ENCODE measurements at places on chromosomes 16 and 17.
A peak's percentile ranks its signal among the peaks of the same experiment; 100 is the strongest.

GRCh38 chr17:60167065-60167741 lies 17.4 kb downstream of the CA4 start:
- no peak for DNase-seq

DNA sequence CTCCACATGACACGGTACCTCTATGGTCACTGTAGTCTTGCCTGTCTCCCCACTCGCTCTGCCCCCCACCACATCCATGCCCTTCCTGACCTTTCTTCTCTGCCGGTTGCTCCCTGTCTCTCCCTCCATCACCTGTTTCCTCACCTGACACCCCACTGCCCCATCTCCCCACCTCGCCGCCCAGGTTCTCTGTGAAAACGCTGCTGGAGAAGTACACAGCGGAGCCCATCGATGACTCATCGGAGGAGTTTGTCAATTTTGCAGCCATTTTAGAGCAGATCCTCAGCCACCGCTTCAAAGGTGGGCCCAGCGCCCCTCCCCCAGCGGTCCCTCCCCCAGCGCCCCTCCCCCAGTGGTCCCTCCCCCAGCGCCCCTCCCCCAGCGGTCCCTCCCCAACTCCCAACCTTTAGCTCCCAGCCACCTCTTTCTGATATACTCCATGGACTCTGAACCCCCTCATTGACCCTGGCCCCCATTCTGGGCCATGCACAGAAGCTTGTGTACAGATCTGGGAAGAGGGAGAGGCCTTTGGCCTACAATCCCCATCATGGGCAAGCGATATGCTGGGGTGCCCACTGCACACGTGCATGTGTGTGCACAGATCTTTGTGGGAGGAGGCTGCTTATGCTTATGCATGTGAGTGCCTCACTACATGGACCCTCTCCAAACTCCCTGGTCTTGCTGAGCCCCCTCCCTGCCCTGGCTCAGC lies 4.1 kb downstream of the RUNDC3A start:
- no peak for DNase-seq

DNA sequence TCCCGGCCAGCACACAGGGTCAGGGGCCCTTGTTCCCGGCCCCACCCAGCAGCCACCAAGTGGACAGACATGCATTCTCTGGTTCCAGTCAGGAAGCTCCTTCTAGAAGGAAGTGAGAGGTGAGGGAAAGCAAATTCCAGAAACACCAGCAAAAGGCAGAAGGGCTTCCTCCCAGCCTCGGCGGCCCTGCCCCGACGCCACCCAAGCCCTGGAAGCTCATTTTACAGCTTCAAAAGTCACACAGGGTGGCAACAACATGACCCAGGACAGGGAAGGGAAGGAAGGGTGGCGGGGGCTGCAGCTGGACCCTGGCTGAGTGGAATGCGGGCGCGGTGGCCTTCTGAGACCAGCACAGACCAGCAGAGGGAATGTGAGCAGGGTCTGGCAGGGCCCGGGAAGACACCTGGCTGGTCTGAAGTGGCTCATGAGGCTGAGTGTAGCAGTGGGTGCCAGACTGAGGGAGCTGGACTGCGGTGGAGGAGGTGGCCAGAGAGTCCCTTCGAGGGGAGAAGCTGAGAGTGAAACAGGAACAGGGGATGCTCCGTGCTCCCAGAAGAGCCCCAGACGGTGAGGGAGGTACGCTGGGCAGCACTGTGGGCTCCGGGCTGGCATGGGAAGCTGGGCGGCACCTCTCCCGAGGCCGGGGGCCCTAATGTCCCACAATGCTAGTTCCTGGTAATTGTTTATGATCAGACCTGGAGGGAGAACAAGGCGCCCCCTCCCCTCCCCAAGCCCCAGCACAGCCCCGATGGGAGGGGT lies 1.9 kb upstream of the UNC13D start:
- DNase-seq, result no peak

DNA sequence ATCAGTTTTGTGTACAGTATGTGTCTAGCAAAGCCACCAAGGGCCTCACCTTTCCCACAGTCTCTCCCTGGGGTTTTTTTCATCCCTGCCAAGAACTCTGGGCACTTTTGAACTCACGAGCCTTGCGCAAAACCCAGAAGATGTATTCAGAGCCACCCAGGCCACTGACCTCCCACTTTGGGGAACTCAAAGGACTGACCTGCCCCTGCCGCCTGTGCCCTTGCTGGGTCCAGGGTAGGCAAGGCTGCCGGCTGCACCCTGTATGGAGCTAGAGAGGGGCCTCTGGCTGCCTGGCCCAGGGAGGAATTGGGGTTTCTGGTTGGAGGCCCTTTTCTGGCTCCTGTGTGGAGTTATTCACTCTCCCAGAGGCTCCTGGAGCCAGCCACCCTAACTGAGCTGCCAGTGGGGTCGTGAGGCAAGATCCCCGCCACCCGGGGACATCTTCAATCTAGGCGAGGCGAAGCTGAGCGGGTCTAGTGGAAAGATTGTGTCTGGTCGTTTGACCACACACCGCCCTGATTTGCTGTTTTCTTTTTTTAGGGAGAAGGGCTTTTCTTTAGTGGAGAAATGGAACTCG lies 1.9 kb downstream of the CDK5R1 start:
- DNase-seq, result no peak

- peak; percentile 62 for DNase-seq
These were observed 30.1 kb downstream of the GNGT2 start for GRCh38 chr17:49180303-49180702.

DNA sequence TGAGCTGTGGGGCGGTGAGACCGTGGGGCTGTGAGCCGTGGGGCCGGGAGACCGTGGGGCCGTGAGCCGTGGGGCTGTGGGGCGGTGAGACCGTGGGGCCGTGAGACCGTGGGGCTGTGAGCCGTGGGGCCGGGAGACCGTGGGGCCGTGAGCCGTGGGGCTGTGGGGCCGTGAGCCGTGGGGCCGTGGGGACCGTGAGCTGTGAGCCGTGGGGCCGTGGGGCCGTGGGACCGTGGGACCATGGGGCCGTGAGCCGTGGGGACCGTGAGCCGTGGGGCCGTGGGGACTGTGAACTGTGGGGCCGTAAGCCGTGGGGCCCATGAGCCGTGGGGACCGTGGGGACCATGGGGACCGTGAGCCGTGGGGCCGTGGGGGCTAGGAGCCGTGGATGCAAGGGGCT lies 24.6 kb upstream of the PVALEF start:
- no peak for DNase-seq

DNA sequence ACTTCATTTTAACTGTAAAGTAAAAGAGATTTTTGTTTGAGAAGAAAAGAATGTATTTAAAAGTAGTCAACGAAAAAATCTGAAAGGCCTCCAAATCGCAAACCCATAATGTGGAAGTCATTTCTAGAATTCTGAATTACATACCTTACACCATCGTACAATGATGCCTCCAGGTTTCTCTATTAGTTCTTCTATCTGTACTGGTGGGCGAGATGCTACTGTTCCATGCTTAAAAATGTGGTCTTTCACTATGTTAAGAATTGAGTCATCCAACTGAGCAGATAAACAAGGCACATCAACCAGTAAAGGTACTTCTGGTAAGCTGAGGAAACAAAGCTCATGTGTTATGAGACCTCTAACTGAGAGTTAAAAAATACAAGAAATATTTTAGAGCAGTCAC lies 28.5 kb downstream of the CRLF3 start:
- no peak for DNase-seq

GRCh38 chr16:78535098-78535497 lies 435.6 kb downstream of the WWOX start:
- no peak for DNase-seq

GRCh38 chr17:1217089-1217385 lies 37.3 kb upstream of the ABR start:
- DNase-seq, result no peak

DNA sequence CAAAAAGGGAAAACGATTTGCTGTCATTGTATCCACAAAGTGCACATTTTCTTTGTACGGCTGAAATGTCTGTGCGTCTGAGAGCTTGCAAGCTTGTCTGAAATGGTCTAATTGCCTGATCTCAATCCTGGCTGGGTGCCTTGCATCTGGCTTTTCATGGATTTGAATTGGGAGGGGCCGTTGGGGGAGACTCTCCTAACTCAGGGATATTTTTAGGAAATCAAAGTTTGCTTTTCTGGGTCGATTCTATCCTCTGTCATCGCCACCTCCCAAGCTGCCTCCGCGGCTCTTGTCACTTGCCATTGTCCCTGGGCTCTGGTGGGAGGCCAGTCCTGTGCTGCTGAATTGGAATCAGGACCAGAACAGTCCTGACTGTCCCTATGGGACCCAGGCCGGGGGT lies 33.3 kb upstream of the MGAT5B start:
- DNase-seq, result no peak

GRCh38 chr16:52964290-52964689 lies 88.4 kb downstream of the CHD9NB start:
- no peak for DNase-seq

- DNase-seq, result no peak
These were observed 350.8 kb upstream of the C16orf82 start for GRCh38 chr16:26715969-26716368.

DNA sequence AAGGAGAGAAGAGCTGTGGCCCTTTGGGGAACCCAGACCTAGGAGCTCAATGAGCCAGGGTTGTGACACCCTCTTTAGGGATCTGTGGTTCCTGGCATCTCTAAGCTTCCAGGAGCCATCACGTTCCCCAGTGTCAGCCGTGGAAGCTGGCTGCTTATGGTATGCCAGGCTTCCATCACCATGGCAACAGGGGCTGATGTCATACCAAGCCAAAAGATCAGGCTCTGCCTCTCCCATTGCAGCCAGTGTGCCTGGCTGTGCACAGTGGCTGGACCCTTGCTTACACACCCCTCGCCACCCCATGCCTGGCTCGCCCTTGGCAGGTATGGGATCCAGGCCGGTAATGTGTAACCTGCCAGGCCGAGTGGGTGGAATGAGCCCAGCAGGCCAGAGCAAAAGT lies 91.1 kb downstream of the SSH2 start:
- no peak for DNase-seq

DNA sequence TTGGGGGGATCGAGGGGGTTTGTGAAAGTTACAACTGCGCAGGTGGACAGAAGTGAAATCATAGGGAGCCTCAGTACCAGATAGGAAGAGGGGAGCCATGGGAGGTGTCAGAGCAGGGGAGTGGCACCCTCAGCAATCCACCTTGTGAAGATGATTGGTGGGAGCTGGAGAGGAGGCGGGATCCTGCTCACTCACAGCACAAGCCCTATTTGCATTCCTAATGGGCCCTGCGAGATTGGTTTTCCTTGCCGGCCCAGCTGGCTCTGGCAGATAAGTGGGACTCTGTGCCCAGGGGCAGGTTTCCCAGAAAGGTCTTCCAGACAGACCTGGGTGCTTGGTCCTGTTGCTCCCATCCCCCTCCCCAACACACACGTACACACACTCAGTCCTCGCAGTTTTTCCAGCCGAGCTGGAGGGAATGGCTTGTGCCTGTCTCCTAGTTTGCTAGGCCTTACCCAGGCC lies 9.4 kb downstream of the WNT3 start:
- no peak for DNase-seq

- no peak for DNase-seq
These were observed 1.1 kb upstream of the TRPV3 start for GRCh38 chr17:3558603-3559269.

- no peak for DNase-seq
These were observed 523 bp downstream of the KCTD2 start for GRCh38 chr17:75047398-75048098.

DNA sequence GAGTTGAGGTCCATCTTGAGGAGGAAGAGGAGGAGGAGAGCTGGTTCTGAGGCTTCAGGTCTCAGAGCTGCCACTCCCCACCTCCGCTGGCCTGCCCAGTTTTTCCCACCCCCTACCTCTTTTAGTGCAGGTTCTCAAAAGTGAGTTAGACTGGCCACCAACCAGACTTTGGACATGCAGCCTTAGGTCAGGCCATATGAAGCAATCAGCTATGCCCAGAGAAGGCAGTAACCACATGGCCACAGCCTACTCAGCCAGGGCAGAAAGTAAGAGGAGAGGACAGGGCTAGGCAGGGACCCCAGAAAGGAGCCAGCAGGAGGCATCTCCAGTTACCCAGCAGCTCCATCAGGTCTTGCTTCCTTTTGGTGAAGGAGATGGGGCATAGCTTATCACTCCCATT lies 9.0 kb downstream of the MYO15A start:
- no peak for DNase-seq

DNA sequence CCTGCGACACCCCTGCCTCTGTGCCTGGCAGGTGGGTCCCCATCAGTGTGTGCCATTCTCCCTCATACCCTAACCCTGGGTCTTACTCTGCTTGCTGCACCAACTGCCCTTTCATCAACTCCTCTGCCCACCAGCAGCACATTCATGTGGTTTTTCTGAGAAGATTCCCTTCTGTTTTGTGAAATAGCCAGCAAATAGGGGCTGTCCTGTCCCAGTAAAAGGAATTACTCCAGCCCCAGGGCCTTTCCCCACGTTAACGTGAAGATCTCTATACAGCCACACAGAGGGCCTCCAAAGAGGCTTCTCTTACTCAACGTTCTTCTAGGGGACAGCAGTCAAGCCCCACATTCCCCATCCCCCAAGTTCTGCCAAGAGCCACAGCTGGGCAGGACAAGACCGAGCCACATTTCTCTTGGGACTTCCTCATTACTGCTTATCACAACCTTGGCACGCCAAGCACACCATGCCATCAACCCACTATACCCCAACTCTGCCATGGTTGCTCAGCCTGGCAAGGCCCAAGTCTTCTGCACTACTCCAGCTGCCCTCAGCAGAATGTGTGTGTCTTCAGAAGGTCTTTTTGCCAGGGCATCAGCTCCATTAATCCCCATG lies 18.7 kb upstream of the CCL2 start:
- no peak for DNase-seq

- no peak for DNase-seq
These were observed 6.6 kb downstream of the VASN start for GRCh38 chr16:4378161-4378666.

DNA sequence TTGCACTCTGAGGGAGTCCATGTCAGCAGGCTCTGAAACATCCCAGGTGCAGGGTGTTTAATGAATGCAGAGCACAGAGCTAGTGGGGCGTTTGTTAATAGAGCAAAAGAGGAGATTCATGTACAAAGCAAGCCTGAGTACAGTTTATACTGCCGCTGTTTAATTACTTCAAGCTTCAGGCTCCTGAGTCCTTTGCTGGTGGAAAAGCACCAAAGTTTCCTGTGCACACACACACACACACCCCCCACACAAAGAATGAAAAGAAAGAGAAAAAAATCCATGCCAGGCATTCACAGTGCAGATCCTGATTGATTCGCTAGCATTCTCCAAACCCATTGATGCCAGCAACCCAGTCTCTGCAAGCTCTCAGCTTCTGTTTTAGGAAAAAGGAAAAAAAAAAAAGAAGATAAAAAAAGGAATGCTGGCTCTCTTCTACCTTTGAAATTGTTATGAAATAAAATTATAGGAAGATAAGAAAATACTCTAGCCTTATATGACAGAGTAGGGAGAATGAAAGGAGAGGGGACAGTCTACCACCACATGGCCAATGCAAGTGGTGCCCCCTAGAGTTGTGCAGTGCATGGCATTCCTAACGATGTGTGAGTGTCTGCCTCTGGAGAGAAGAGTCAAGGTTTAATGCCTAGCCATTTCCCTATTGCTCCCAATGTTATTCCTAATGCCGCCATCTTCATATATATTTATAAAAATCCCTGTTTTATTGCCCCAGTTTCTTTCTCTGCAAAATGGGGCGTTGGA lies 216.5 kb downstream of the TMEM114 start:
- DNase-seq, result no peak

DNA sequence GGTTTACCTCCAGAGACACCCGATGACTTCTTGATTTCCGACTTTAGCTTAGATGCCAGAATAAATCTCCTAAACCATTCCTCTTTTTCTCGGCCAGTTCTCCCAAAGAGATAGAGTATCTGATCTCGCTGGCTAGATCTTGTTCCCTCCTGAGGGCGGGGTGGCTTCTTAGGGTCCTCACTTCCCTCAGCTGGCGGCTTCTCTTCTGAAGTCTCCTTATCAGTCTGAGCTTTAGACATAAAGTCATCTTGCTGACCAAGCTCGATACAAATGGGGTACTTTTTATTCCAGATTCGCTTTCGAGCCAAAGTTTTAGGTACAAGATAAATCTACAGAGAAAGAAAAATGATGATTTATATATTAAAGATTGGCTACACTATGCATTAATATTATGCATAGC lies 63.6 kb upstream of the ERN1 start:
- DNase-seq, result no peak
